ENCODE measurements at places on chromosomes 6 and 20.
A peak's percentile ranks its signal among the peaks of the same experiment; 100 is the strongest.

DNA sequence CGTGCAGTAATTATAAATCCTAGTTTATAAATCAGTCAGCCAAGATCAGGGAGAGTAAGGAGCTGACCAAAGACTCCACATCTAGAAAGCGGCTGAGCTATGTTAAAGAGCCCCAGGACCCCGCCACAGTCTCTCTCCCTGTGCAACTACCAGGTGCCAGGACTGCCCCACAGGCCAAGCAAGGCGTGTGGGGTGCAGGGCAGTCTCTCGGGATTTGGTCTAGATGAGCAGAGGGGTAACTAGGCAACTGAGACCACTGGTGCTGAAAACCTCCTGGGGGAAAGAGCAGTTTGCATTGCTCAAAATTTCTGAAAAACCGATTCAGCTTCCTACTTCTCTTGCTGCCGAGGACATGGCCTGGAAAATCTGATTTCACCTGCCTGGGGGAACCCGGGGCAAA is 10.4 kb downstream of the PMEPA1 start:
- DNase-seq, result no peak

DNA sequence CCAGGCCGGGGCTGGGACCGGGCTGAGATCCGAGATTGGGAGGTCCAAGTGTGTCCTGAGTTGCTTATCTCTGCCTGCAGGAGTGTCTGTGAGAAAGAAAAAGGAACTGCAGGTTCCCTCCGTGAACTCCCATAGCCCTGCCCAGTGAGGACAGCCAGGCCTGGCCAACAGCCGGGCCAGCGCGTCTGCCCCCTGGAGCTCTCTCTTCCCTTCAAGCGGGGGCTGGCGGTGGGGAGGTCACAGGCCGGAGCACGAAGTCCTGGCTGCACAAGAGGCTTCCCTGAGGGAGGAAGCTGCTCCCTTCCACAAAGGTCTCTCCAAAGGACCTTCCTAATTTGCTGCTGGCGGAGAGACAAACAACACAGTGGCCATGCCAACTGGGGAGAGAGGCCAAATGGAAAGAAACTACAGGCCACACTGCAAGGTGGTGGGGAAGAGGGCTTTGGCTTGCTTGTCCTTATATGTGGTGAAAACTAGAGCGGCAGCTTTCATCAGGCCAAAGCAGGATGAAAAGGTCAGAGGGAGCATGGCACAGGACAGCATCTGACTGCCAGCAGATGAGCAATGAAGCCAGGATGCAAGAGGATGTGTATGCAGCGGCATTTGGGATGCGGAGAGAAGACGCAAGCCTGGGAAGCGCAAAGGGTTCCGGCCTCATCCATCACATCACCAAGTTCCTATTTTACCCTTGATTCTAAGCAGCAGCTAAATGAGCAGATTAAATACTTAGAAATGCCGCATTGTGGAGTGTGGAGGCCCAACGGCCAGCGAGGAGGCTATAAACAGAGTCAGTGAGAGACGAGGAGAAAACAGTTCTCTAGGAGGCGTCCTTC is 260.0 kb downstream of the ERMARD start:
- DNase-seq, result peak; percentile 27

- no peak for DNase-seq
These were observed 272.5 kb upstream of the SGK1 start for GRCh38 chr6:134590449-134590848.

GRCh38 chr6:41353333-41353732 is 17.9 kb downstream of the NCR2 start:
- no peak for DNase-seq

DNA sequence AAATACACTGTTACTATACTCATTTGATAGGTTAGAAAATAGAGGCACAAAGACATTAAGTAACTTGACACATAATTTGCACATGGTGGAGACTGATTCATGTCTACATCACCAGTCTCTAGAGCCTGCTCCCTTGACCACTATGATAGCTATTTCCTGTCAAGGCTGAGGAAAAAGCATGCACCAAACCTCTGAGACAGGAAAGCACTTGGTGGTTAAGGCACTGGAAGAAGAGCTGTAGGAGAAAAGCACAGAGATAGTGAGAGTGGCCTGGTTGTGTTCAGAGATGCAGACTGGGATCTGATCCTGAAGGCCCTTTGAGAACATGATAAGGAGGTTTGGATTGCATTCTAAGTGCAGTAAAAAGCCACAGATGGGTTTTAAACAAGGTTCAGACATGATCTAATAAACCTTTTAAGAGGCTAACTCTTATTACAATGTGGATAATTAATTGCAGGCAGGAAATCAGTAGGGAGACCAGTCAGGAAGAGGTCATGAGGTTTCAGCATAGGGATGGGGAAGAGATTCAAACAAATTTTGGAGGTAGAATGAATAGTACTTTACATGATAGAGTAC is 168.9 kb downstream of the PHF3 start:
- peak; percentile 26 for DNase-seq

GRCh38 chr6:14365393-14365792 is 247.8 kb downstream of the CD83 start:
- DNase-seq, result no peak

DNA sequence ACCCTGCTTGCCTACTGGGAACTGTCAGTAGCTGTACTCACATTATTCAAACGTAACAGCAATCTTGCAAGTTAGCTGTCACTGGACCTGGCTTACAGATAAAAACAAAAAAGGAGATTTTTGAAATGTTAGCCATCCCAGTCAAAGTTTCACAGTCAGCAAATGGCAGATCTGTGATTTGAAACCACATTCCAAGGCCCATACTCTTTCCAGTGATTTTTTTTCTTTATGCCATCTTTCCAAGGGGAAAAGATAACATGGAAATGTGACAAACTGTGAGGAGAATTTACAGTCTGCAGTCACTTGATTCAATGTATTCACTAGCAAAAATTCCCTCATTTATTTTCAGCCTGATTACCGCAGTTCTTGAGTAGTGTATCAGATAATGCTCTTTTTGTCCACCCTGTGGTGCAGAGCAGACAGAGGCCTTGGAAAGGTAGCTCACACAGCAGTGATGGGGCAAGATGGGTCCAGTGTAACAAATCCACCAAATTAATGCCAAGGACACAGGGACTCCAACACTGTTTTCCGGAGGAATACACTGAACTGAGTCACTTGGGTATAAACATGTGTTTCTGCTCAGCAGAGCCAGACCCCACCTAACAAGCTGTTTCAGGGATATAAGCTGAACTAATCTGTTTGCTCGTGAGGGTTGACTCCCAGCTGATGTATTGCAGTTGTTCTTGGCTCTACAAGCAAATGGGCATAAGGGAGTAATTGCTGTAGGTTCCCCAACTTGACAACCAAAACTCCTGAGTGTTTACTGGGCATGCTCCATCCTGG is 49.9 kb upstream of the ADGRF1 start:
- no peak for DNase-seq

GRCh38 chr20:53785320-53785719 is 191.7 kb upstream of the ZNF217 start:
- no peak for DNase-seq

GRCh38 chr6:130632897-130633296 is 194.3 kb upstream of the SMLR1 start:
- DNase-seq, result peak; percentile 39

DNA sequence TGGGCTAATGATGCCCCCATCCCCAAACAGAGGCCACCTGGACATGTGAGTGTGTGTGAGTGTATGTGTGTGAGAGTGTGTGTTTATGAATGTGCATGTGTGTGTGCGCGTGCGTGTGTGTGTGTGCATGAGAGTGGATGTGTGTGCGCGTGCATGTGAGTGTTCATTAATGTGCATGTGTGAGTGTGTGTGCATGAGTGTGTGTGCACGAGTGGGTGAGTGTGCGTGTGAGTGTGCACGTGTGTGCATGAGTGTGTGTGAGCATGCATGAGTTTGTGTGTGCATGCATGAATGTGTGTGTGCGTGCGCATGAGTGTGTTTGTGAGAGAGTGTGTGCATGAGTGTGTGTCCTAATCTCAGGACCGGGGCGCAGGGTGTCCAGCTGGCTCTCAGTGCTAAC is 1.3 kb downstream of the IYD start:
- no peak for DNase-seq

All from mesendoderm (in vitro differentiated cells).